Dermis lymphatic vessel endothelial cell (primary cell): ENCODE measurements at places on chromosomes 13 and 19. TPM values are rescaled to one million over a fixed set of nuclear protein-coding genes. Genes with fewer than 3 reads are reported as not detected.

The RNF17 gene
- total RNA-seq, result under 0.01 TPM in 1 of 2 replicates, not detected in the other

The S1PR5 gene
- total RNA-seq, result 0.11 TPM in 1 of 2 replicates, not detected in the other

The PTH2 gene
- not detected in 2 replicates for total RNA-seq

The NLRP5 gene
- total RNA-seq, result not detected in 2 replicates
